Naive thymus-derived CD8-positive, alpha-beta T cell (primary cell): ENCODE measurements at places on chromosomes 12 and 14.
A peak's percentile ranks its signal among the peaks of the same experiment; 100 is the strongest.

DNA sequence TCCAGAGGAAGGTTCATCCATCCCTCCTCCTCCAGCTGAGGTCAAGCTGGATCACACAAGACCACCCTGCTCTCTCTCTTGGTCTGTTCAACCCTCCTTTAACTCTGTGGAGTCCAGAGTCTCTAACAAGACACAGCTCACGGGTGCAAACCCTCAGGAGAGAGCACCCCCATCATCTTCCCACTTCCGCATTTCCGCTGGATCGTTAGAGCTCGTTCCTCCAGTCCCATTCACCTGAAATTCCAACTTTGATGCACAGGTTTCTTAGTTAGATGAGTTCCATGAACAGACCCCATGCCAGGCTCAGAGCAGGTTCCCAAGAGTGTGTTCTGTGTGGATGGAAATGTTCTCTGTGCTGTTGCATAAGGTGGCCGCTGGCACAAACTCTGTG is 44.5 kb upstream of the P2RX7 start:
- H3K4me1 ChIP-seq: peaks cover 41% of the 10 kb centered on the region
- no peak overlapping the region for H3K27ac ChIP-seq
- H3K36me3 ChIP-seq: no peaks in the 10 kb centered on the region
- no peak for DNase-seq

- no peaks in the 10 kb centered on the region for H3K36me3 ChIP-seq
- DNase-seq: no peak
- H3K27ac ChIP-seq: no peak overlapping the region
- no peak overlapping the region for H3K4me3 ChIP-seq
Measured at GRCh38 chr12:28887461-28887990, 261.6 kb upstream of the FAR2 start.

DNA sequence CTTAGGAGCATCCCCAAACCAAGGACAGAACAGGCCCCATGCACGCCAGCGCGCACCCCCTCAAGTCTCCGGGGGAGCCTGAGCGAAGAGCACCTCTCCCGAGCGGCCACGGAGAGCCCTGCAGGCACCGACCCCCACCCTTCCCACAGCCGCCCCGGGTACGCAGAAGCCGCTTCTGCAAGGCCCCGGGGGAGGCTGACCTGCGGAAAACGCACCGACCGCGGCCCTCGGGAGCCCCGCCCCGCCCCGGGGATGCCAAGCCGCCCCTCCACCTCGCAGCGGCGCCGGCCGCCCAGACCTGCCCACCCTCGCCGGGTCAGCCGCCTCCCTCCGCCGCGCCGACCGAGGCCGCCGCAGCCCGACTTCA is 385 bp downstream of the CAPRIN2 start:
- H3K4me1 ChIP-seq: peaks cover 36% of the 10 kb centered on the region
- H3K27me3 ChIP-seq: no peaks in the 10 kb centered on the region
- H3K36me3 ChIP-seq: no peaks in the 10 kb centered on the region
- peak overlapping the region; percentile 95 for H3K27ac ChIP-seq

- H3K36me3 ChIP-seq: no peaks in the 10 kb centered on the region
- peaks cover 27% of the 10 kb centered on the region for H3K4me1 ChIP-seq
- no peak overlapping the region for H3K4me3 ChIP-seq
- H3K27ac ChIP-seq: no peak overlapping the region
- DNase-seq: no peak
Measured at GRCh38 chr12:96106137-96106536, 70.8 kb upstream of the LTA4H start.

DNA sequence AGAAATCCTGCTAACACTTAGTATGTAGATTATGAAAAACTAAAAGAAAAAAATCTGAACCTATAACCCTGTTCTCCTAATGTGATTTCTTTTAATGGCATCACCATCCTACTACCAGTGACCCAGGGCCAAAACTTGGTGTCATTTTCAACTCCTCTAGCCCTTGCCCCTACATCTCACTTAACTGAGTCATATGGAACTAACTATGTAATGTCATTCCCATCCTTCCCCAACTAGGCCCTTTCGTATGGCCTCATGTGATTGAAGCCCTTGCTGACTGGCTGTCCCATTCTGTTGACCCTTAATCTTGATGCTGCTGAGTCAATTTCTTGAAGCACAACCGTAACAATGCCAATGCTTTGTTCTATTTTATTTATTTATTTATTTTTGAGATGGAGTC is 7.6 kb downstream of the DMAC2L start:
- H3K4me3 ChIP-seq: no peak overlapping the region
- no peaks in the 10 kb centered on the region for H3K27me3 ChIP-seq
- peak overlapping the region; percentile 78 for H3K27ac ChIP-seq

- no peak for DNase-seq
- no peaks in the 10 kb centered on the region for H3K36me3 ChIP-seq
- H3K27me3 ChIP-seq: no peaks in the 10 kb centered on the region
Measured at GRCh38 chr12:1216560-1216959, 225.5 kb downstream of the ERC1 start.

- H3K4me3 ChIP-seq: no peak overlapping the region
- H3K36me3 ChIP-seq: no peaks in the 10 kb centered on the region
- H3K27me3 ChIP-seq: peaks cover 12% of the 10 kb centered on the region
- DNase-seq: no peak
Measured at GRCh38 chr14:95575840-95576473, 41.1 kb downstream of the GLRX5 start.
